ENCODE measurements at places on chromosomes 16 and 17.

DNA sequence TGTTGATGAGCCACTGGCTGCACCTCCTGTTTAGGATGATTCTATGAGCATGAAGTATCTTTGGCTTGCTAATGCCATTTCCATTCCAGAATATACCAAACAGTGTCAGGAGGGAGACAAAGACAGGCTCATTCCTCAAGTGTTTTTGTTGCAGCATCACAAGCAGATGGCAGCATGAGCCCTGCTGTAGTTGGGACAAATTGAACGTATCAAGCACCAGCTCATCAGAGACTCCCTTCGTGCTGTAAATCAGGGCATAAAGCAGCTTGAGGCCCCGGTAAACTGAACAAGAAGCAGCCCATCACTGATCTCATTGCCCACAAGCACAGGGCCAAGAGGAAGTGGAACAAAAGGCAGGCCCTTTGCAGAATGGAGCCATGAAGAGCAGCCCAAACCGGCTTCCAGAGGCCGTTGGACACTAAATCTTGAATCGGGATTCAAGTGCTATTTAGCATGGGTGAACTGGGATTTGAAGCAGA lies 45.9 kb upstream of the HS3ST3A1 start:
- DNase-seq, result no peak

DNA sequence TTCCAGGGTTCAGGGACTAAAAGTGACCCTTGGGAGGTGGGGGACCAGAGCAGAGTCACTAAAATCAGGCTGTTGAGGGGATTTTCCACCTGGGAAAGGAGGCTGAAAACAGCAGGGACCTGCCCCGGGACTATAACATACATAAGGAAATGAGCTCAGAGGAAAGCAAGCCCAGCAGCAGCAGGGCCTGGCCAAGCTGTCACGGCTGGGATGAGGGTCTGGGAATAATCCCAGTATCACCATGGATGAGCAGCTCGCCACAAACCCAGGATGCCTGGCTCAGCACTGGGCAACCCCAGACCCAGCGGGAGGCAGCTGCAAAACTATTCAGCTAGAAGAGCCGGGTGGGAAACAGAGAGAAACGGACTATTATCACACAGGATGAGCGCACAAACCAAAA lies 72.4 kb downstream of the RPH3AL start:
- DNase-seq, result no peak

DNA sequence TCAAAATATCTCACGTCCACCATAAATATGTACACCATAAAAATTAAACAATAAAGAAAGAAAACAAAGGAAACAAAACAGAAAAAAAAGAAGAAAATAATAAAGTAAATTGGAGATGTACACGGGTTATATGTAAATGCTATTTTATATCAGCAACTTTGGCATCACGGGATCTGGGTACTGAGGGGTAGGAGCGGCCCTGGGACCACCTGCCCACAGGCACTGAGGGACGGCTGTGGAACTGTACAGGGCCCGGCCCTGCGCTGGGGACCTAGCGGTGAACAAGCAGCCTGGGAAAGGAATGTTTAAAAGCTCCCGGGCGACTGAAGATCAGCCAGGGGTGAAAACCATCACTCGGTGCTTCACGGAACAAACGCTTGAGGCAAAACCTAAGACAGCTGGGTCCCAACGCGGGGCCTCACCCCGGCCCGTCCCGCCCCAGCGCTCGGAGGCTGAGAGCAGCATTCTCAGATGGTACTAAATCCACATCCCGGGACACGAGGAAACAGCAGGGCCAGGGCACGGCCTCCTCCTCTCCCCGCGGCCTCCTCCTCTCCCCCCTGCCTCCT lies 31.2 kb downstream of the NXN start:
- DNase-seq, result no peak

DNA sequence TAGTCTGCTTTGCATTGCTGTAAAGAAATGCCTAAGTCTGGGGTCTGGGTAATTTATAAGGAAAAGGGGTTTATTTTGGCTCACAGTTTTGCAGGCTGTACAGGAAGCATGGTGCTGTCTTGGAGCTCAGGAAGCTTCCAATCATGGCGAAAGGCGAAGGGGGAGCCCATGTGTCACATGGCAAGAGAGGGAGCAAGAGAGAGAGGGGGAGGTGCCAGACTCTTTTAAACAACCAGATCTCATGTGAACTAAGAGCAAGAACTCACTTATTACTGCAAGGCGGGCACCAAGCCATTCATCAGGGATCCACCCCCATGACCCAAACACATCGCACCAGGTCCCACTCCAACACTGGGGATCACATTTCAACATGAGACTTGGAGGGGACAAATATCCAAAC lies 148.2 kb upstream of the HS3ST2 start:
- DNase-seq, result no peak

DNA sequence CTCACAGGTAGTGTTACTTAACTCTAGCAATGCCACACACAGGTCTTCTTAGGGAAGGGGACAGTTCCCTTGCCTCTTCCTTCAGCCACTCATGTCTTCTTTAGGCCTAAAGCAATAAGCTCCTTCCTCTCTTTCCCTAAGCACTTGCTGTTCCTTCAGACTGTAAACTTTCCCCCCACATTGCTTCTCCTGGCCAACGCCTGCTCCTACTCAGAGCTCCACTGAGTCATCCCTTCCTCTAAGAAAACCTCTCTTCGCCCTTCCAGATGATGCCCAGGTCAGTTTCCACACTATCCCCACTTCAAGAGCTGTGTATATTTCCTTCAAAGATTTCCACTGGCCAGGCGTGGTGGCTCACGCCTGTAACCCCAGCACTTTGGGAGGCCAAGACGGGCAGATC lies 12.5 kb upstream of the EPOP start:
- no peak for DNase-seq

DNA sequence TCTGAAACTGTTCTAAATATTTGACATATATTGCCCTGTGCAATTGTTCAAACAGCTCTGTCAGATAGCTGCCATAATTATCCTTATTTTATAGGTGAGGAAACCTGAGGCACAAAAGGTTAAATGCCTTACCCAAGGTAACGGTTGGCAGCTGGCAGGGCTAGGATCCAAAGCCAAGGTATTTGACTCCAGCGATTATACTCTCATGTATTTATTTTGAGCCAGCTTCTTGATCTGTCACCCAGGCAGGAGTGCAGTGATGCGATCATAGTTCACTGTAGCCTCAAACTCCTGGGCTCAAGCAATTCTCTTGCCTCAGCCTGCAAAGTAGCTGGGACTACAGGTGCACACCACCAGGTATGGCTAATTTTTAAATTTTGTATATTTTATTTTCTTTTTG lies 7.2 kb downstream of the ENO3 start:
- no peak for DNase-seq

GRCh38 chr16:12837756-12838155 lies 34.1 kb upstream of the CPPED1 start:
- no peak for DNase-seq

- no peak for DNase-seq
Measured at GRCh38 chr17:48970224-48970623, 1.8 kb upstream of the GIP start.

GRCh38 chr17:47774331-47774730 lies 41.3 kb downstream of the TBX21 start:
- DNase-seq, result no peak

GRCh38 chr16:62445909-62446308 lies 409.7 kb upstream of the CDH8 start:
- no peak for DNase-seq

DNA sequence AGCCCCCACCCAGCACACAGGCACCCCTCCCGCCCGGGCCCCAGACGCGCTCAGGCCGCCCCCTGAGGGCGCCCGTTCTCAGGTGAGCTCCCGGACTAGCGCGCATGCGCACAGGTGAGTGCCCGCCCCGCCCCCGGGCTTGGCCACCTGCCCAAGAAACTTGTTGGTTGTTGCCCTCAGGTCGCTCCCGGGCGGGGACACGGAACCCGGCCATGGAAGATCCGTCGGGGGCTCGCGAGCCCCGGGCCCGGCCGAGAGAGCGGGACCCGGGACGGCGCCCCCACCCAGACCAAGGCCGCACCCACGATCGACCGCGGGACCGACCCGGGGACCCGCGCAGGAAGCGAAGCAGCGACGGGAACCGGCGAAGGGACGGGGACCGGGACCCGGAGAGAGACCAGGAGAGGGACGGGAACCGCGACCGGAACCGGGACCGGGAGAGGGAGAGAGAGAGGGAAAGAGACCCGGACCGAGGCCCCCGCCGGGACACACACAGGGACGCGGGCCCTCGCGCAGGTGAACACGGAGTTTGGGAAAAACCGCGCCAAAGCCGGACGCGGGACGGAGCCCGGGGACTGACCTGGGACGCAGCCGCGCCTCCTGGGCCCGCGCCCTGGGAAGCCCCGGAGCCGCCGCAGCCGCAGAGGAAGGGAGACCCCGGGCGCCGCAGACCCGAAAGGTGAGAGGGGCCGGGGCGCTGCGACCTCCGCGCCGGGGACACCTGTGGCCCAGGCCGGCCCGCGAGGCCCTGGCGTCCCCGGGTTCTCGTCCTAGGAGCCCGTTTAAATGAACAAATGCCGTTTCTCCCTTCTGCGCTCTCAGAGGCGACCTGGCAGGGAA lies at the start of gene MARVELD3:
Gene MARVELD3, plus strand, starts transcription at position 167 of the 840 bp plus-strand sequence. Its CDS starts 46 bp downstream, at position 213.
- no peak for DNase-seq

DNA sequence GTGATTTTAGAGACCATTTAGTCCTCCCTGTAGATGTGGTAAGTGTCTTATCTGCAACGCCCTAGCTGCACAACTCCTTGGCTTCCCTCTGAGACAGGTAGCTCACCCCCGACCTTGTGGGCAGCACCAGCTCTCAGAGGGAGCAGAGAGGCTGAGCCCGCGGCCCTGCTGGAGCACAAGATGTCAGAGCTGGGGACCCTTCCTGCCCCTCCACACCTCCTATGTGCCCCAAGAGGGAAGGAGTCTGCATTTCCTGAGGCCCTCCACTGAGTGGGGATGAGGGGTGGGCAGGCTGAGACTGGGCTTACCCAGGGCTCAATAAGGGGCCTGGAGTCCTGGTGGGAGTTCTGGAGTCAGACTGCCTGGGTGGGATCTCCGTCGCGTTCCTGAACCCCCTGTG lies 12.2 kb upstream of the ADGRG1 start:
- DNase-seq, result no peak

DNA sequence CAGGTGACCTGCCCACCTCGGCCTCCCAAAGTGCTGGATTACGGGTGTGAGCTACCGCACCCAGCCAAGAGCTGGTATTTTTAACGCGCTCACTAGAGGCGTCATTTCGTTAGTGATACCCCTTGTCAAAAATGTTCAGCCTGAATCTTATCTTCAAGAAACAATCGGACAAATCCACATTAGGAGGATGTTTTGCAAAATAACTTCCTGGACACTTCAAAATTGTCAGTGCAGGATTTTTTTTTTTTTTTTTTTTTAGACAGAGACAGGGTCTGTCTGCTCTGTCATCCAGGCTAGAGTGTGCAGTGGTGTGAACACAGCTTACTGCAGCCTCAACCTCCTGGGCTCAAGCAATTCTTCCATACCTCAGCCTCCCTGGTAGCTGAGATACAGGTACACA lies 63.0 kb downstream of the RMI2 start:
- no peak for DNase-seq

DNA sequence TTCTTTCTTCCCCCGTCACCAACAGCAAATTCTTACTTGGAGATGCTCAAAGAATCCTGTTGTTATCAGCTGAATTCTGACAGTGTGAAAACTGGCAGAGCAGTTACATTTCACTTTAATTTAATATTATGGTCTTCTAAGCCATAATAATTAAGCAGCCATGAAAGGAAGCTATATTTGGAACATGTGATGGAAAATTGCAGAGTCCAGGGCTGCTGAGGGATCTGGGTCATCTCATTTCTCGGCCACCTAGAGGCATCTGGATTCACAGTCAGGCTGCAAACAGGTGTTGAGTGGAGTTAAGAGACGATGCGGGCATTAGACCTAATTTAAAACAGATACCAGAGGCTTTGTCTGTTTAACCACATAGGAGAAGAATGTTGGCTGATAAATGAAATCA lies 38.4 kb downstream of the CHD9NB start:
- DNase-seq, result no peak

DNA sequence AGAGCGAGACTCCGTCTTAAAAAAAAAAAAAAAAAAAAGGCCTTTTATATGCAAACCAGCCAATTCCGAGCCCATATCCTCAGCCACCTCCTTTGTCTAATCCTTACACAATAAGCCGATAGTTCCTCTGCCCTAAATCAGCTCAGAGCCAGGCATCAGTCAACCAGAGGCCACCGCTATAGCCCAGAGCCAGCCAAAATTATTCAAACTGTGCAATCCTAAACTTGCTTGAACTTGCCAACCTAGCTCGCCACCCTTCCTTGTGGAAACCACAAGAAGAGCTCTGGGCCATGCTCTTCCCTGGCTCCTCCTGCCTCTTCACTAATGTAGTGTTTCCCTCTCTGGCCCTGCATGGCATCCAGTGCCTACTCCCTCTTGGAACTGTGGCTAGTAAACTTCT lies 17.7 kb downstream of the ITGAL start:
- no peak for DNase-seq
